ENCODE measurements at places on chromosomes 12 and 14.

GRCh38 chr12:27682534-27682933, 13.7 kb upstream of the REP15 start:
- H3K27me3 ChIP-seq = no peaks in the 10 kb centered on the region
- no peak overlapping the region for H3K4me3 ChIP-seq
- H3K4me1 ChIP-seq = no peaks in the 10 kb centered on the region
- no peak overlapping the region for H3K27ac ChIP-seq
- DNase-seq = no peak

DNA sequence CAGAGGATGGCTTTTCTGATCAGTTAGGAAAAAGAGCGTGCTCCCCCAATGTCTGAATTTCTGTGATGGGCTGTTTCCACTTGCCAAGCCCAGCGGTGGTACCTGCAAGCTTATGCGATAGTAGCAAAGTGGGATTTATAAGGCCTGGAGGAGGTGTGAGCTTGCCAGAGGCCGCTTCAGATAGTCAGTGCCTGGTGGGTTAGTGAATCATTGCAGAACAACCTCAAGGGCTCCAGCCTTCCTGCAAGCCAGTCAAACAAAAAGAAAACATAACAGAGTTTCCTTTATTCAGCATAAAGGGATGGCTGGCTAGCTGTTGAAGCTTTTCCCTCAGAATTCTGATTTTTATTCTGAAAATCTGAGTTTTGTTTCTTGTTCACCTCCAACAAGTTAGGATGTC, 7.6 kb upstream of the BMP4 start:
- no peak overlapping the region for H3K4me3 ChIP-seq
- no peaks in the 10 kb centered on the region for H3K36me3 ChIP-seq
- no peak overlapping the region for H3K27ac ChIP-seq
- peaks cover 67% of the 10 kb centered on the region for H3K27me3 ChIP-seq

- H3K36me3 ChIP-seq = no peaks in the 10 kb centered on the region
- no peak overlapping the region for H3K4me3 ChIP-seq
- no peak overlapping the region for H3K27ac ChIP-seq
- no peaks in the 10 kb centered on the region for H3K27me3 ChIP-seq
Measured at GRCh38 chr12:99137124-99137855, 492.2 kb downstream of the APAF1 start.

- peaks cover 2% of the 10 kb centered on the region for H3K36me3 ChIP-seq
- DNase-seq = no peak
- peak overlapping the region; percentile 99 for H3K27ac ChIP-seq
- peak overlapping the region; percentile 97 for H3K4me3 ChIP-seq
Measured at GRCh38 chr14:58428118-58428683, 682 bp downstream of the KIAA0586 start.

DNA sequence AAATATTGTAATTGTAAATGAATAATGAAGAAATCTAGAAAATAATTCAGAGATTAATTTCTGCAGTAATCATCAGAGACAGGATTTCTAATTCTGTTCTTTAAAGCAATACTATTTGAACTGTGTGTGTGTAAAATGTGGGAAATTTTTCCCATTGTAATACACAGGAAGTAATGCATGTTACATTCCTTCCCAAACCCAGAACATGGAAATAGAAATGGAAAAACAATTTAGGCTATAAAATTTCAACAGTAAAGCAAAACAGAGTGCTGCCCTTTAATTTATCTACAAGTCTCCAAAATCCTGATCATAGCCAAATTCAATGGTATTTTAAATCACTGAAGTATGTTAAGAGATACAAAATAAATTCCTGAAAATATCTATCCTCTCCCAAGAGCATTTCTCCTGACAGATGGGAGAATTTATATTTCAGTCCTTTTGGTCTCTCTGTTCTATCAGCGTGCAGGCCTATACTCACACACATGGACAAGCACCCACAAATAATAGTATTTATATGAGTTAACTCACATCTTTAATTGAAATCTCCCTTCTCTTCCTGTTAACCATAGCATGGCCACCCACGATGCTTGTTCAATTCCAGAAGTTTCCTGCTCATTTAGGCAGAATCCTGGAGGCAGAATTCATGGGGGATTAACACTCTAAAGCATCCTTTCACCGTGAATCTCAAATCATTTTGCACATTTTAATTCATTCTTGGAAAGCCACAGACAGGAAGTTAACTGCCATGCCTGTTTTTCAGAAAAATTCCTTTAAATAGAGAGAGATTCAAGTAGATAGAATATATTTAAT, 1465.4 kb upstream of the FLRT2 start:
- no peaks in the 10 kb centered on the region for H3K36me3 ChIP-seq
- H3K27me3 ChIP-seq = no peaks in the 10 kb centered on the region
- DNase-seq = no peak
- H3K27ac ChIP-seq = no peak overlapping the region
- H3K4me3 ChIP-seq = no peak overlapping the region

DNA sequence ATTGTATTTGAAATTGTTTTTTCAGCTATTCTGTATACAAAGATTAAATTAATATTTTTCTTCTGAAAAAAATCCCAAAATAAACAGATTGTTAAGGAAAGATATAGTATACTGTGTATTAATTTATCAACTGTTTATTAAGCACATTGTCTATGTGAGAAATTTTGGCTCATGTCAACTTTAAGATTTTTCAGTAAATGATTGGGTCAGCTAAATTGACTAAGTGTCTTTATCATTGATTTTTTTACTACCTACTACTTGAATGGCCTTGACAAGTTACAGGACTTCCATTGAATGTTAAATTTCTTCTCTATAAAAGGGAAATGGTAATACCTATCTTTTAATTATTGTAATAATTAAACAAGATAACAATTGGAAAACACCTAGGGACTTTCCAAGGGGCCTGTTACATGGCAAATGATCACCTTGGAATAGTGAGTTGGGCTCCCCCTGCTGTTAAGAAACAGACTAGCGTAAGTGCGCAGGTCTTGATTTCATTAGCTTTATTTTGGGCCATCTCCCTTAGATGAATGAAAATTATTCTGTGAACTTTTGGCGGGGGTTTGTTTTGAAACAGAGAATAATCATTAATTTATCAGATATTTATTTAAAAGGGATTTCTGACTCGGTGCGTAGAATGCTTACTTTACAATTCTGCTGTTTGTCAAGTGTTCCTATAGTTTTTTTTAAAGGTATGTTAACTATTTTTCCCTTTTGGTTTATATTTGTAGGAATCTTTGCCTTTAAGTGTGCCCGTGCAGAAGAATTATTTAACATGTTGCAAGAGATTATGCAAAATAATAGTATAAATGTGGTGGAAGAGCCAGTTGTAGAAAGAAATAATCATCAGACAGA, 14.5 kb upstream of the CCT2 start:
- H3K4me3 ChIP-seq = no peak overlapping the region
- H3K36me3 ChIP-seq = peaks cover 14% of the 10 kb centered on the region
- peak overlapping the region; percentile 94 for H3K27ac ChIP-seq
- no peaks in the 10 kb centered on the region for H3K27me3 ChIP-seq

GRCh38 chr12:11891754-11892386, 178.9 kb upstream of the BCL2L14 start:
- H3K36me3 ChIP-seq = peaks cover 13% of the 10 kb centered on the region
- H3K27ac ChIP-seq = no peak overlapping the region
- DNase-seq = no peak
- H3K4me1 ChIP-seq = peaks cover 2% of the 10 kb centered on the region
- H3K27me3 ChIP-seq = no peaks in the 10 kb centered on the region
- no peak overlapping the region for H3K4me3 ChIP-seq

- H3K36me3 ChIP-seq = no peaks in the 10 kb centered on the region
- no peak for DNase-seq
- no peaks in the 10 kb centered on the region for H3K4me1 ChIP-seq
- peaks cover 38% of the 10 kb centered on the region for H3K27me3 ChIP-seq
- H3K27ac ChIP-seq = no peak overlapping the region
Measured at GRCh38 chr12:46959502-46959901, 119.9 kb upstream of the PCED1B start.

- DNase-seq = no peak
- no peaks in the 10 kb centered on the region for H3K4me1 ChIP-seq
- no peaks in the 10 kb centered on the region for H3K27me3 ChIP-seq
- no peak overlapping the region for H3K4me3 ChIP-seq
- H3K36me3 ChIP-seq = no peaks in the 10 kb centered on the region
- no peak overlapping the region for H3K27ac ChIP-seq
Measured at GRCh38 chr12:17866802-17867201, 223.2 kb downstream of the RERGL start.

DNA sequence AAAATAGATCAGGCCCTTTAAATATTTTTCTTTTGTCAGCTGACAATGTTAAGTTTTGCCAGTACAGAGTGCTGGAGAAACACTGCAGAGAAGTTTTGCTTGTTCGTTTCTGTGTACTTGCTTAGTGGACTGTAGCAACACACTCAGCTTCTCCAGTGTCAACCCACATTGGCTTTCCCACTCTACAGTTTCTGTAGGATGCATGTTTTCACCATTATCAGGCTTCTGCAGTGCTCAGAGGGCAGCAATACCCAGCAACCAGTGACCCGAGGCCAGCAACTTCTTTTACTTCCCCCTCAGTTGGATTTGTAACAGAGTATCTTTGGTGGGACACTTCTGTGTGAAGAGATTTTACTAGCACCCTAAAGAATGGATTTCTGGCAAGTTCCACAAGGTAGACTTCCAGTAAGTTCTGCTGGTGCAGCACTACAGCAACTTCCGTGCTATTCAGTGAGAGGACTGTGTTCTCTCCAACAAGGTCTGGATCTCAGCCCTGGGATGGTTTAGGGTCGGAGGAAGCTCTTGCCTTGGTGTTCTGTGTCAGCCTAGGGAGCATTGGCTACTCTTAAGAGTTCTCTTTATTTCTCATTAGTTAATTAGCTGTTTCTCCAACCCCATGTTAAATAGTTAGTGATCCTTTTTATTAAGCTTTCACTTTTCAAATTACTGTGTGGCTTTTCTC, 70.4 kb downstream of the FUT8 start:
- no peak overlapping the region for H3K4me3 ChIP-seq
- H3K4me1 ChIP-seq = peaks cover 40% of the 10 kb centered on the region
- no peak overlapping the region for H3K27ac ChIP-seq
- H3K27me3 ChIP-seq = no peaks in the 10 kb centered on the region
- no peak for DNase-seq

DNA sequence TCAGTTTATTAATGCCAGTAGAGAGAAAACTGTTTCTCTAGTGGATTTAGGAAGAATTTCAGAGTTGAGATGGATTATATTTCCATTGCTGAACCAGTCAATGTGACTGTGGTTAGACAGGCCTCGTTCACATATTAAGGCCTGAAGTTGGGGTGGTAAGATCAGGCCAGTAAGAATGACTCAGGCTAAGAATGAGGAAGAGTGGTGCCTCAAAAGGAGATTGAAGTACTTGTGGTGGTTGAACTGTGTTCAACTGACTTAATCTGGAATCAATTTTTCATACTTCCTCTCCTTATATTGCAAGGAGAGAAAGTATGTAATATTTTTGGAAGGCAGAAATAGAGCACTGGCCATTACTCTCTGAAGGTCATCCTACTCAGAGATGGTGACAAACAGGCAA, 37.8 kb upstream of the ATF7IP start:
- no peak overlapping the region for H3K4me3 ChIP-seq
- no peaks in the 10 kb centered on the region for H3K27me3 ChIP-seq
- H3K4me1 ChIP-seq = peaks cover under 1% of the 10 kb centered on the region
- H3K36me3 ChIP-seq = no peaks in the 10 kb centered on the region
- H3K27ac ChIP-seq = no peak overlapping the region

DNA sequence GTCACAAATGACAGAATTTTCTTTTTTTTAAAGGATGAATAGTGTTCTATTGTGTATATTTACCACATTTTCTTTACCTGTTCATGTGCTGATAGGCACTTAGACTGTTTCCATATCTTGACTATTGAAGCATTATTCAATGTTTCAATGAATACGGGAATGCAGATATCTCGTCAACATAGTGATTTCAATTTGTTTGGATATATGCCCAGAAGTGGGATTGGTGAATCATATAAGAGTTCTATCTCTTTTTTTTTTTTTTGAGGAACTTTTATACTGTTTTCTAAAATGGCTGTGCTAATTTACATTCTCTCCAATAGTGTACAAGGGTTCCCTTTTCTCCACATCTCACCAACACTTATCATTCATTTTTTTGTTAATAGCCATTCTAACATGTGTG, 97.9 kb upstream of the FAR2 start:
- no peaks in the 10 kb centered on the region for H3K4me1 ChIP-seq
- H3K36me3 ChIP-seq = peaks cover 5% of the 10 kb centered on the region
- no peak overlapping the region for H3K27ac ChIP-seq
- peaks cover 23% of the 10 kb centered on the region for H3K27me3 ChIP-seq
- no peak overlapping the region for H3K4me3 ChIP-seq

DNA sequence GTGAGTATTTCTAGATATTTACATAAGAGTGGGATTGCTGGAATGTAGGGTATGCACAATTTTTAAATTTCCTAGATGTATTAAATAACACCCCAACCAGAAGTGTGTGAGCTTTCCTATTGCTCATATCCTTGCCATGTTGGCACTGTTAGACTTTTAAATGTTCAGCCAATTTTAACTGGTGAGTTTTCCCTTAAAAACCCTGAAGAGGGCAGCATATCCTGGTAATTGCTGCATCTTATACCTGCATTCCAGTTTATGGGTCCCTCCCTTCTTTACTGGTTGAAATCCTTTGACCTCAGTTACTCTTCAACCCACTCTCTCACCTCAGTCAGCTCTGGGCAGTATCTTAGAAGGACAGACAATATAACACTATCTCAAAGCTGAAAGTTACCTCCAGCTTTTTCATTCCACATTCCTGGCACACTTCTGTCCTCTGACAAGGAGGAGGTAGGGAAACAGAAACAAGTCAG, 270.6 kb downstream of the PAWR start:
- H3K27me3 ChIP-seq = no peaks in the 10 kb centered on the region
- no peaks in the 10 kb centered on the region for H3K36me3 ChIP-seq
- DNase-seq = no peak
- H3K4me1 ChIP-seq = no peaks in the 10 kb centered on the region
- no peak overlapping the region for H3K27ac ChIP-seq

DNA sequence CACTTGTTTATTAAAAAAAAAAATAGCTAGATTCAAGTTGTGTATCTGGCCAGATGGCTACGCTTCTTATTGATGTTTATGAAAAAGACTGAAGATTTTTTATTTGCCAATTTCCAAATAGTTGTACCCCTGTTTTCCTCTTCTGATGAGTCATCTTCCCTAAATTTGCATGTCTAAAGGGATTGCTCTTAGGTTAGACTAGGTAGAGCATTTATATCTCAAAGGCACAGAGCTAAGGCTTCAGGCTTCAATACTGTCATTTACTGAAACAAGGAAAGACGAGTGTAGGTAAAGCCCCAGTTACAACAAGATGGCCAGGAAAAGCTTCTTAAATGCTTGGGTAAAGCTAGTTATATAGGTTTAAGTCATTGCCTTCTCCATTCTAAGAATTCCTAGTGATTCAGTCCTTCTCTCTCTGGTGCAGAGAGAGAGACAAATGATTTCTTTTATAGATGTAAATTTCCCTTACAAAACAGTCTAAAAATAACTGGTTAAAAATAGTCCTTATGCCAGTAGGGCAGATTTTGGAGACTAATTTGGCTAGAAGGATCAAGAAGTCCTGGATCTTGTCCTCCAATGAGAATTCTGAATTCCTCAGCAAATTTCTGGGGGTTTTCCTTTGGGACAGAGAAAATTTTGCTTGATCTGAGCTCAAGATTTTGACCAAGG, 26.1 kb downstream of the LEMD3 start:
- no peak overlapping the region for H3K4me3 ChIP-seq
- DNase-seq = no peak
- peak overlapping the region; percentile 3 for H3K27ac ChIP-seq
- peaks cover 14% of the 10 kb centered on the region for H3K4me1 ChIP-seq
